ENCODE measurements at places on chromosomes 4 and X.

DNA sequence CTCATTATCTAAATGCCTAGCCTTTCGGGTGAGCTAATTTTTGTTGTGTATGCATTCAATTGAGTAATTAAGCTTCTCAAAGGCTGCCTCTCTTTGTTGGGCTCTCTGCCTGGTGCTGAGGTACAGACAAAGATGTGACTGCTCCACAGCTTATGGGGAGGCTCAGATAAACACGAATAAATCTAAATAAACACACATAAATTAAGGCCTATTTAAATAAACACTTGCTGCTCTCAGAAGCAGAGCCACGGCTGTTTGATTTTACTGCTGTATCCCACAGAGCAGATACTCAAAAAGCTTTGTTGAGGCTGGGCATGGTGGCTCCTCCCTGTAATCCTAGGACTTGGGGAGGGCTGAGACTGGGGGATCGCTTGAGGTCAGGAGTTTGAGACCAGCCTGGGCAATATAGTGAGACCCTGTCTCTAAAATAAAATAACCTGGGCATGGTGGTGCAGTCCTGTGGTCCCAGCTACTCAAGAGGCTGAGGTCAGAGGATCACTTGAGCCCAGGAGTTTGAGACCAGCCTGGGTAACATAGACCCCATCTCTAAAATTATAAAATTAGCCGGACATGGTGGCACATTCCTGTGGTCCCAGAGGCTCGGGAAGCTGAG lies 8.4 kb upstream of the CD99 start:
- no peak for ATAC-seq

DNA sequence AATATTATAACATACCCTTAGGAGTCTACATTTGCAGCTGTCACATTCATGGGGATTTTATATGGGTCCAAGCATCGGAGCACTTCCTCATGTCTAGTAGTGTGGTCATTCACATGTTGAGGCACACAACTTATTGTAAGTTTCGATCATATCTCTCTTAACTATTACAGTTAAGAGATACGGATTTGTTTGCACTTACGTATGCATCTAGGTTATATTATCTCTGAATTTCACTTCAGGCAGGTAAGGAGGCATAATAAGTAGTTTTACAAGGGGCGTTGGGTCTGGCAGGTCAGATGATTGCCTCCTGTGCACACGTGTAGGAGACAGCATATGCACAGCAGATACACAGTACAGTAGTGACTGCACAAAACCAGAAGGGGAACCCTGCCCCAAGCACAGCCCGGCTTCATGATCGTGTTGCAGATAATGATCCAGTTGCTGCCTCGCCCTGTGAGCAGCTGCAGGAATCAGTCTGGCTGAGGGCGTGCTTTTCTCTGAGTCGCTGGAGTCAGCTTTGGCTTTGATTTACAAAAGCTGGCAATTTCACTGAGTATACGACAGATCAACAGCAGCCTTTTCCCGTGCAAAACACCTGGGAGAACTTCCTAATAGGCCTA lies 302.9 kb upstream of the GATB start:
- no peak for ATAC-seq

DNA sequence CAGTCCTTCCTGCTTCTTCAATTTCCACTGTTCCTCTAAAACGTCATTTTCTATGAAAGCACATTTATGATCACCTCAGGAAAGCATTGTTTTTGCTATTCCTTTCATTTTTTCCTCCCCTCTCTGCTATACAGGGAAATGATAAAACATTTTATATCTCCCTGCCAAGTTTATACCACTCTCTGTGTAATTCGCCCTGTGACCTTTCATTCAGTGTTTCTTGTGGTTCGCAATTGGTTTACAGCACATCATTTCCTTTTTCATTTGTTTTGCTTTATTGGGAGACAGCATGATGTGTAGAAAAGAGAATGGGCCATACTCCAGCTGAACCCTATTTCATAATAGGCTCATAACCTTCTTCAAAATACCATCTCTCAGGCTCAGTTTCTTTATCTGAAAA lies 99.9 kb upstream of the RAPGEF2 start:
- no peak for ATAC-seq

DNA sequence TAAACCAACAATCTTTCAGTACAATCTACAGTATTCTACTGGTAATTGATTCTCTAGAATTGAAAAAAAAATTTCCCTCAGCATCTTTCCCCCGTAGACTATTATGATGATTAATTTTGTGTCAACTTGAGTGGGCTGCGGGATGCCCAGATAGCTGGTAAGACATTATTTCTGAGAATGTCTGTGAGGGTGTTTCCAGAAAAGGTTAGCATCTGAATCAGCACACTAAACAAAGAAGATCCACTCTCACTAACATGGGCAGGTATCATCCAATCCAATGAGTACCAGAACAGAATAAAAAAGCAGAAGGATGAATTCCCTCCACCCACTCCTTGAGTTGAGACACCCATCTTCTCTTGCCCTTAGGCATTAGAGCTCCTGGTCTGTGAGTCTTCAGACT lies 186.1 kb upstream of the MAB21L2 start:
- ATAC-seq, result no peak

DNA sequence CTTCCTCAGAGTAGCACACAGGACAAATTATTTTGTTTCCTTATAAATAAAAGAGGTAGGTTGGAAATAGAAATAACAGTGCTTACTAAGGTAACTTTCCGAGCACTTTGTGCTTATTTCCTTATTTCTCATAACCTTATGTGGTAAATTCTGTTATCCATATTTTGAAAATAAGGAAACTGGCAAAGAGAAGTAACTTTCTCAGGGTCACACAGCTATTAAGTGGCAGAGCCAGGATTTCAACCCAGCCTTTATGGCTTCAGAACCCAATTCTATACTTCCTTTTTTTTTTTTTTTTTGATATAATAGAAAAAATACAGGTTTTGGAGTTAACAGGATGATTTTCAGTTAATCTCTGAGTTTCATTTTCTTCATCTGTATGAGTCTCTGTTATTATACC lies 3.3 kb downstream of the UTP3 start:
- no peak for ATAC-seq

DNA sequence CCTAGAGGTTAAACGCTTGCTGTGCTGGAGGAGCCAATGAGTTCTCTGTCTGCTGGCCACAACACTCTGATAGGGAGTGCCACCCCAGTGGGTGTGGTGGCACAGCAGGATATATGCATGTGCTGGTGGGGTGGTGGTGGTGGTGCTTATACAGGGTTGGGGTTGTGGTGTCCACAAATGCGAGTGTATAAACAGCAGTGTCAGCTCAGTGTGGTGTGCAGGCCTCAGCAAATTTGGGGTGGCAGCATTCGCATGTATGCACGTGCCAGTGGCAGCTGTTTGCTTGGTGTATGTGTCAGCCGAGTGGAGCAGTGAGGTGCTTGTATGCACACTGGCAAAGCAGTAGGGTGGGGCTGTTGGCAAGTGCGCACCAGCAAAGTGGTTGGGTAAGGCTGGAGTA lies 157.4 kb downstream of the FAM47A start:
- ATAC-seq, result no peak

GRCh38 chr4:124913237-124913636 lies 200.7 kb upstream of the ANKRD50 start:
- ATAC-seq, result no peak

GRCh38 chr4:150525321-150525868 lies 56.6 kb upstream of the MAB21L2 start:
- no peak for ATAC-seq

DNA sequence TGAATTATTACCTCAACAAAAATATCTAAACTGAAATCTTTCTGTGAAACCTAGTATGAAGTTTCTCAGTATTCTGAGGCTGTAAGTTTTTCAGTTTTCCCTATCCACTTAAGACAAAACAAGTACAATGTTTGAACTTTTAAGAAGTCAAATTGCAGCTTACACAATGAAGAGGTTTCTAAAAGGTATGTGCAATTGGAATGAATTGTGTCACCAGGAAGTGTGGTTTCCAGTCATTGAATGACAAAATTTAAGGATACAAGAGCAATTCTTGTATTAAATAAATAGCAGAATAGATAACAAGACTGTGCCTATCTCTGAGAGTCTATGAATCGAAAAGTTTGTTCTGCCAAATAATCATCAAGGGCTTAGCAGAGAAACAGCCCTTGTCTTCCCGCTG lies 207.3 kb downstream of the ANKRD50 start:
- no peak for ATAC-seq

DNA sequence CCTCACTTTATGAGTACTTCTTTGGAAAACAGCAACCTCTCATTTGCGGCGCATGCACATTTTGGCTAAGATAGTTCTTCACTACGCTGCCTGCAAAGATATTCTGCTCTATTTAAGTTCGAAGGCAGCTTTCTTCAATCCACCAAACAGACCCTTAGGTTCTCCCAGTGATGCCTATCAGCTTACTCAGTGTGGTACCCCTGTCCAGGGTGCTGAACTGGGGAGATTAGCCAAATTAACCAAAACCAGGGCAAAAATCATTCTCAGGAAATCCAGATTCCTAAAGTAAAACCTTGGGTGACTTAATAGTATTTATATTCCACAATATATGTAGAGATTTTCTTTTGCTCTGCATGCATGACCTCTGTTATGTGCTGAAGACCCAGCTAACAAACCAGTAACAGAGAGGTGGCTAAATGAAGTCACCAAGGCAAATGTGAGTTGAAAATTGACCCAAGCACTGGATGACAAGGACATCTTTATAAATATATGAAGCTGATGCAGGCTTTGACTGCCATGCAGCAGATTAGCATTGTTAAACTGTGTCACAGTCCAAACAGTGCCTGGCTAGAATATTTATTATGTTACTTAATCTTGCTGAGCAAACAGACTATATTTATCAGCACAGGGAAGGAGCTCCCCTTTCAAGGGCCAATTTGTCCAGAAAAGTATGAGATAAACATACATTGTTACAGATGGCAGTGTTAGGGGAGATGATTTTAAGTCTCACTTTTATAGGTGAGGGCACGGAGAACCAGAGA lies 418.2 kb downstream of the STIM2 start:
- no peak for ATAC-seq

GRCh38 chrX:78934866-78935265 lies 10.3 kb upstream of the P2RY10 start:
- no peak for ATAC-seq

DNA sequence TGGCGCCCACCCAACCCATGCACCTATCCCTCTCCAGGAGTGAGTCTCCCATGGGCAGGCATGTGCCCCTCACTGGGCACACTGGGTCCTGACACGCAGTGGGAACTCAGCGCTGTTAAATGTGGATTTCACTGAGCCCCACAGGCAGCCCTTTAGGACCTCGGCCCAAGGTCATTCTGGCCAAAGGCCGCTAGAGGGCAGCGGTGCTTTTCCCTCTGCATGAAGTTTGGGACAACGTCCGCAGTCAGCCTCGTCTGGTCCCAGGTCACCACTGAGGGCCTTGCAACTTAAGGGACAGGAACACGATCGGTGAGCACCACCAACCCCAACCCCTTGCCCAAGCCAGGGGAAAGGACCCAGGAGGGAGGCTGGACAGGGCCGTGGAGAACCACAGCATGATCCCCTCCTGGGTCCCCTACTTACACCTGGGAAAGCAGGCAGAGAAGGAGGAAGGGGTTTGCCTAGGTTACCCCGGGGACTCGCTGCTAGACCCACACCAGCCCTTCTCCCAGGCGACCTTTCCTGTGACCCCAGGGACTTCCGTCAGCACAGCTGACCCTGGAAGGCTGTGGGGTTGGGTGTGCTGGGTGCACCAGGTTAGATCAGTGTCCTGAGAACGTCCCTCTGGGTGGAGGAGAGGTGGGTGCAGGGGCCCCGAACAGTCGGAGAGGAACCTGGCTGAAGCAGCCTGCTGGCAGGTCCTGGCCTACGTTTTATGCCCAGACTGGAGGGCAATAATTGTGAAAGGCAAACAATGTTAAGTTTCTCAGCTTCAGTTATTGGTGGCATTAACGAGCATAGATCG lies 24.0 kb downstream of the CYTL1 start:
- ATAC-seq, result no peak

DNA sequence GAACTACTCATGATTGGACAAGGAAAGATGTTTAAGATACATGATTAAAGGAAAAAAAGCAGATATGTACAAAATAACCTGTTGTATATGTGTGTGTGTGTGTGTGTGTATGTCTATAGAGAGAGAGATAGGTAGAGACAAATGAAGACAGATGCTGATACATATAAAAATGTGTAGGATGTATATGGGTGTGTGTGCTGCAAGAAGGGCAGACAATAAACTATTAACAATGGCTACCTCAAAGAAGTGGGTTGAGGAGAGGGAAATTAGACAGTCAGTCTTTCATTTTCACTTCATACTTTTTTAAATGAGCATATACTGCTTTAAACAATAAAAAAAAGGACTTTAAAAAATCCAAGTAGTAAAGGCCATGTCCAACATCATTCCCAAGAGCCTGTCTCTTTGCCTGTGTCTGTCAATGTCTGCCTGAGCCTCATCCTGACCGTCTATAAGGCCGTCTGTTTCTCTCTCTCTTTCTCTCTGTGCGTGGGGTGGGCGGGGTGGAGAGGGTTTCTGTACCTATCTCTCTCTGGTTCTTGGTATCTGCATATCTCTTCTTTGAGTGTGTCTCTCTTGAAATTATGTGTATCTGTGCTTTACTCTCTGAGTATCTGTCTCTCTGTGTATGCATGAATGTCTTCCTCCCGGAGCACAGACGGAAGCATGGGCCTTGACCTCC lies 62.8 kb downstream of the LRBA start:
- peak; percentile 62 for ATAC-seq

GRCh38 chr4:68272380-68272779 lies 26.9 kb upstream of the TMPRSS11B start:
- ATAC-seq, result no peak

DNA sequence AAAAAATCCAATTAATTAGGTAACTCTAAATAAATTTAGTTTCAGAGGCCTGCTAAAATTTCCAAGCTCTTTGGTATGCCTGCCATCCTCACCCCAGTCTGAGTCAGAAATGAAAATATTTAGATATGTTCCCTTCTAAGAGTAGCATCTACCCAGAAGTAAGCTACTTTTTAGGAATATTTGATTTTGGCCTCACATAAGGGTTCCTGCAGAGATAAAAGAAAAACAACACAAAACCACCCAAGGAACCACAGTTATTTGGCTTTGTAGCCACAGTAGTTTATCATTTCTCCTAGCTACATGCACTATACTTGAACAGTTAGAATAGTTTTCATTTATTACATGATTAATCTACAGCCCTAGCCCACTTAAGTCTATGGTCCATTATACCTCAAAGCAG lies 192.6 kb upstream of the FAM241A start:
- ATAC-seq, result no peak

DNA sequence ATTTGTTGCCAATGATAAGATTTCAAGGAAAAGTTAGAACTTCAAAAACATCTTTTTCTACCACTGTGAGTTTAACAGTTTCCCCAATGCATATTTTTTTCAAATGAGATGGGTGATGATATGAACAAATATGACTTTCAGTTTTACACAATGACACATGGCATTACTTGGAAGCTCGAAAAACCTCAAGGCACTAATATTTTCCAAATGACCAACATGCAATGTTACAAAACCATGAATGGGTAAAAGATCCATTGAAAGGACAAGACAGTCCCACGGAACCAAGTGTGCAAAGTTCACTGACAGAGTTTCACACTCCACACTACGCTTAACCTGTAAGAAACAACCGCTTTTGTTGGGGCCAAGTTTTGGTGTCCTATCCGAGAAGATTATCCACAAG lies 84.5 kb downstream of the CD99L2 start:
- peak; percentile 10 for ATAC-seq

- no peak for ATAC-seq
Observed at GRCh38 chrX:54933150-54933826, 12.7 kb downstream of the TRO start.
